ENCODE measurements at places on chromosomes 12 and 14.

- no peak for DNase-seq
Measured at GRCh38 chr12:1595026-1595561, 713 bp upstream of the FBXL14 start.

GRCh38 chr14:99860219-99860618 lies 67.0 kb downstream of the EML1 start:
- no peak for DNase-seq

- no peak for DNase-seq
Measured at GRCh38 chr14:37417833-37418232, 177.2 kb downstream of the FOXA1 start.

GRCh38 chr12:131583090-131583712 lies 127.7 kb upstream of the SFSWAP start:
- no peak for DNase-seq

- no peak for DNase-seq
Measured at GRCh38 chr14:65421201-65421981, 8.9 kb downstream of the FUT8 start.

- no peak for DNase-seq
Measured at GRCh38 chr12:124301084-124301654, 6.3 kb downstream of the RFLNA start.

DNA sequence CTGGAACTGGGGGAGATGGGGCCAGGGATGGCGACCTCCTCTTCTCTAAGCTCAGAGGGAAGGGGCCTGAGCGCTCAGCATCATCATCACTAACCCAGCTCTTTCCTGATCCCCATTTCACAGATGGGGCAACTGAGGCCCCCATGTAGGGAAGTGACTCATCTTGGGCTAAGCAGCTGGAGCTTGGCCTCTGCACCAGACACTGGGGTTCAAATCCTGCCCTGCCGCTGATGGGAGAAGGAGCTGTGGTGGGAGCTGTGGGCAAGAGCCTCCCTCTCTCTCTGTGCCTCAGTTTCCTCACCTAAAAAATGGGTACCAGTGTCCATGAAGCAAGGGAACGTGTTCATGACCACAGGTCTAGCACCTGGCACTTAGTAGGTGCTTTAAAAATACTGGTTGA lies 2.6 kb upstream of the TRPV4 start:
- DNase-seq: no peak

GRCh38 chr14:99968191-99968920 lies 96.9 kb upstream of the EVL start:
- DNase-seq: no peak

DNA sequence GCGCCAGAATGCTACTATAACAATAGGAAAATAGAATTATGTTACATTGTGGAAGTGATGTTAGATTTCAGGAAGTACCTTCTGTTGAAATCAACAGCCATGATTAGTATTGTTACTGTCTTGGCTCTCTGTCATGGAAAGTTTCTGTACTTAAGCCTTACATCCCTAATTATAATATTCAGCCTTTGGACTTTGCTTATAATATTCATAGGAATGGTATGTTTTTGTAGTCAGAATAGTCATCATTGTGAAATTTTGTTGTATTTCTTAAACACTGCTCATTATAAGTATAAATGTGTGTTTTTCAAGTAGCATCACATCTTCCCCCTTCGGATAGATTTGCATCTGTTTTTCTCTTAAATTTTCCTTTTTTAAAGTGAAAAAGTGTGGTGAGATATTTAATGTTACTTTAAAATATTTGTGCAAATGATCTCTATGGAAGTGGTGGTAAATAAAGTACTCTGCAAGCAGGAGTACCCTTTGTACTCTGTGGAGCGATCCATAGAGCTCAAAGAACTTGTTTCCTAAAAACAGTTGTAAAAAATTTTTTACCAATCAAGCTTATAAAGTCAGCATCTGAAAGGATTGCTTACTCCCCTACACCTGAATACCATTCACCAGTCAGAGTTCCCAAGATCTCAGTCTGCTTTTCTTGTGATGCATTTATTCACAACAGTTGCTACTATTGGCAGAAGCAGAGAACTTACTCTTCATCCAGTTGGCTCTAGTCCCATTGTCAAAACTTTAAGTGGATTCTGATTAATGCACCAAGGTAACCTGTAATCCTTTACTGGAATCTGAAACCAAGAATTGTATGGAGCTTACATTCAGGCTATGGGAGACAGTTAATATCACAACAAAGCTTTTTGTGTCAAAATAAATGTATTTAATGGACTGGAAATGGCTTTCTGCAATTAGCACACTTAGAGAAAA lies 87.8 kb downstream of the RIC8B start:
- DNase-seq: no peak

DNA sequence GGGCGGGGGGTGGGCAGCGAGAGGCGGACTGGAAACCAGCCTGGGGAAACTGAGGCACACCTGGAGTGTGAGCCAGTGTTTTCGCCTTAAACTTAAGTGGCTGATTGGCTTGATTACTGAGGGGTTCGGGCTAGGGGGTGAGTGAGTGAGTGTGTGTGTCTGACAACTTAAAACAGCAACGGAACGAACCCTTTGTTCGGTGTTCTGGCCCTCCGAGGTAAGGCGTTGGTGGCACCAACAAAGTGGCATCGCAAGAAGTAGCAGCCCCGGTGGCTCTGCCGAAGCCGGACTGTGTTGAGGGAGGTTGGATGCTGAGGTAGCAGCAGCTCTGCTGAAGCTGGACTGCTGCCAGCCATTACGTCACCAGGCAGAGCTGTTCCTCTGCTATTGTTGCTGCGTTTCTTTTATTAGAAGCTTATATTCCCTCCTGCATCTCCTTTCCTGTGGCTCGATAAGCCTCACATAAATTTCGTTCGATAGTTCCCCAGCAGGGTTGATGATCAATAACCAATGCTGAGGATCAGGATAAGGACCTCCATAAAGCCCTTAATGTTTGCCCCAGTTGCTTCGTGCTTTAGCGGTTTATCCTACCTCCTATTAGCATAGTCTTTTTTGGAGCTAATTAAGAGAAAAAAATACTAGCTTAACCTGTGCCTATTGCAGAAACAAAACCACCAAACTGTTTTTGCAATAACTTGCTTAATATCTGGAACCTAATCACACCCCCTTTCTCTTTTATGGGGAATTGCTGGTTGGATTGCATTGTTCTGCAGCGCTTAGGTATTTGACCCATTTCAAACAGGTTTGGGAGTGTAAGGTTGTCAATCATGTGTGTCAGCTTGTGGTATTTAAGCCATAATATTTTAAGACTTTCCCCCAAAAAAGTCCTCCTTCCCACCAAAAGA lies 1.3 kb downstream of the GPR137C start:
- peak; percentile 66 for DNase-seq

DNA sequence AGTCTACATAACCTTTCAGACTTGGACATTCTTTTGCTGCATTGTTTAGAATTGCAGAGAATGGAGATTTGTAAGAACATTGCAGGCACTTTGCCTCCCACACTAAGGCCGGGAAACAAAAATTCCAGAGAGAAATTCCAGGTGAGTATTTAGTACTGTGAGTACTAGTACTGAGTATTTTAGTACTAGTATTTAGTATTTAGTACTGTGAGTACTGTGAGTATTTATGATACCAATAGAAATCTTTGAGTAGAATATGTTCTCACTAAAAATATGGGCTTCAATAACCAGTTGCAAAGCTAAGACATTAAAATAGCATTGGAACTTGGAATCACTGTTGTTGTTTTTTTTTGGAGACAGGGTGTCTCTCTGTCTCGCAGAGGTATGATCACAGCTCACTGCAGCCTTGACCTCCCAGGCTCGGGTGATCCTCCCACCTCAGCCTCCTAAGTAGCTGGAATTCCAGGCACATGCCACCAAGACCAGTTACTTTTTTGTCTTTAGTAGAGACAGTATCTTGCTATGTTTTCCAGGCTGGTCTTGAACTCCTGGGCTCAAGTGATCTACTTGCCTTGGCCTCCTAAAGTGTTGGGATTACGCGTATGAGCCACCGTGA lies 5.3 kb upstream of the HAUS4 start:
- no peak for DNase-seq

- DNase-seq: no peak
Measured at GRCh38 chr14:80055226-80055625, 156.1 kb downstream of the DIO2 start.

GRCh38 chr14:55071870-55072640 lies 20.6 kb downstream of the MAPK1IP1L start:
- DNase-seq: no peak

- no peak for DNase-seq
Measured at GRCh38 chr12:3455312-3455711, 35.7 kb upstream of the PRMT8 start.

GRCh38 chr14:78992867-78993266 lies 822.7 kb downstream of the NRXN3 start:
- no peak for DNase-seq

DNA sequence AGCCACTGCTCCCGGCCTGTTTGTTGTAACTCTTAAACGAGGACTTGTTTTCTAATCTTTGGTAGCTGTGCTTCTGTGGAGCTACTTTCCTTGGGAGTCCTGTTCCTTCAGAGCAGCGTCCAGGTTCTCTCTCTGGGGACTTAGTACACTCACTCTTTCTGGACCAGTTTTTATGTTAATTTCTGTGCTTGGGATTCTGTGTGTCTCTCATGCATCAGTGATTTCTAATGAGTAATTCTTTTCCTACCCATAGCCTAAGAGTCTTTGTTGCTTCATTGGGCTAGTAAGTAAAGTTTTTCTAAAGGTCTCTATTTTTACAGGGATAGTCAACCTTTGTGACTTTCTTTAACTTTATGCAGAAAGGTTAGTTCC lies 289.3 kb downstream of the FBXL14 start:
- DNase-seq: no peak

DNA sequence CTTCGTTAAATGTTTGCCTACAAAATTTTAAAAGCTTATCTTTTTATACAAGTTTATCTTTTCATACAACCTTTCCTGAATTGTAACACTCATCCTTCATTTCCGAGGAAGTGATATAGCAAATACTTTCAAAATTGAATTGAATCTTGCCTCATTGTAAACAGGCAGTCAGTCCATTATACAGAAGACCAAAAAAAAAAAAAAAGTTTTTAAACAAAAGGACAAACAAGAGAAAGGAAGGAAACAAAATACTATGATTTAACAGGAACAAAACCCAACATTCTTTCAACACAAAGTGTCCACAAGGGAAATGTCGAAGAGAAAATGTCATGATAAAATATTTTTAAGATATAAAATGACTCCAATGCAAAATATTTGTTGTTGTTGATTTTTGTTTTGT lies 8.5 kb downstream of the ATF7 start:
- DNase-seq: no peak

- DNase-seq: peak; percentile 7
Measured at GRCh38 chr12:120261951-120262851, 3.3 kb downstream of the PXN start.
